ENCODE measurements at places on chromosomes 6 and 20.

DNA sequence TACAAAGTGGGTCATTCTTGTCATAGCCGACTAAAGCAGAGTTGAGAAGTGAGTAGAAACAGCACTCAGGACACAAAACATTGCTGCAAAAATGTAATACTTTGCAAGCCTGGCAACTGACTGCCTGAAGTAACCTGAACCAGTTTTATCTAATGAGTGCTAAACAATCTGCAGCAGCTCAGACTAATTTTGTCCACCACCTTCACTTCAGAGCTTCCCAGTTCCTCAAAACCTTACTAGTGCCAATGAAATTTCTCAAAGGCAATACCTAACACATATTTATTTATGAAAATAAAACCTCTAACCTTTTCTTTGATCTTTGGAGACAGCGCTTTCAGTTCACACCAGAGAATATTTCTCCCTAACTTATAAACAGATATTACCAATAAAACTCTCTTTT, 56.7 kb upstream of the FKBP1C start:
- no peak for DNase-seq

DNA sequence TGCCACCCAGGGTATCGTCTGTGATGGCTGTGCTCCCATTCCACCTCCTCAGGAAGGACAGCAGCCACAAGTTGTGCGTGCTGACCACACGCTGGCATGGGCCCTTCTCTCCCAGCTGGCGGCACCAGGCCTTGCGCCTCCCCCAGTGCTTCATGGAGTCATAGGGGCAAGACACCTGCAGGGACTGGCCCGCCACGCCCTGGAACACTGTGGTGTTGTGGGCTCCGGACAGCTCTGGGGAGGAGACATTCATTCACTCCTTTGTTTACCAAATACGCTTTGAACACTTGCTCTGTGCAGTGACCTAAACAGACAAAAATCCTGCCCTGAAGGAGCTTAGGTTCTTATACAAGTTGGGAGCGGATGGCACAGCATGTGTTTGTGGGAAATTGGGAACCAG, 1.5 kb downstream of the TREM2 start:
- DNase-seq = no peak

DNA sequence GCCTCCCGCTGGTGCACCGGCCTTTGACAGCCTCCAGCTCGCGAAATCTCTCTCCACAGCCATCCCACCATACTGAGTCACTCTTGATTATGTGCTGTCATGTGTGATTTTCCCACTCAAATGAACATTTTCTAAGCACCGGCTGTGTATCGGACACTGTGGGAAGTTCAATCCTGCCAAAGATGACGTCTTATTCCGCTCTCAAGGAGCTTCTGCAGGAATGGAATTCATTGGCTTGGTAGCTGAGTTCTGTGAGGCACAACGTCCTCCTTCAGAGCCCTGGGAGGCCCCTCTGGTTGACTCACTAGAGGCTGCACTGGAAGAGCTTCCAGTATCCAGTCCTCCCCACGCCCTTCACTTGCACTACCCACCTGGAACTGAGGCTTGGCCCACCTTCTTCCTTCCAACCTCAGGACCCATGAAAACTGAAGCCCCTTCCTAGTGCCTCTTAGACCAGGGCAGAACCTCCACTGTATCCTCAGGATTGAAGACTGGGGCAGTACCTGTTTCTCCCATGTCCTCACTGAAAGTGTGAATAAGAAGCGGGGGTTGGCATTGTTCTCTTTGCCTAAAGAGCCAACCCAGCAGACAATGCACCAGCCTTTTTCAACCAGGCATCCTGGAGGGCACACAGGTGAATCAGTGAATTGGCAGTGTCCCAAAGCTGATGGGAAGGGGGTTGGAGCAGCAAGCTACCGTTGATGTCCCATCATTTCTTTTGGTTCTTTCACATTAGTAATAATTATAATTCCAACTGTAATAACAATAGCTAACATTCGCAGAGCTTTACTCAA, 1.7 kb downstream of the UNC5CL start:
- no peak for DNase-seq

DNA sequence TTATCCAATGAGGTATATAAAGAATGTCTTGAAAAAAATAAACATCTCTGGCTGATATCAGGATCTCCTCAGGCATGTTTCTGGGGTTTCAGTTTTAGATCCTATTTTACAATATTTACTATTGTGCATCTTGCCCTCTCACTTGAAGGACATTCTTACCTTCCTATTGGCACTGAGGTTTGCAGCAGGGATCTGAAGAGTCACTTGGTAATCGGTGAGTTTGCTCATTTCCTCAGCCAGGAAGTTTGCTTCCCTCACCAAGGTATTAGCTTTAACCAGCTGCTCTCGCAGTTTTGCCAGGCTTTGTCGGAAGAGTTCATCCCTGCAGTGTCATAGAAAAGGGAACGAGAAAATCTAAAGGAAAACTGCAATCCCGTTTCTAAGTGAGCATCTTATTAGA, 101.9 kb upstream of the NUP153 start:
- no peak for DNase-seq

DNA sequence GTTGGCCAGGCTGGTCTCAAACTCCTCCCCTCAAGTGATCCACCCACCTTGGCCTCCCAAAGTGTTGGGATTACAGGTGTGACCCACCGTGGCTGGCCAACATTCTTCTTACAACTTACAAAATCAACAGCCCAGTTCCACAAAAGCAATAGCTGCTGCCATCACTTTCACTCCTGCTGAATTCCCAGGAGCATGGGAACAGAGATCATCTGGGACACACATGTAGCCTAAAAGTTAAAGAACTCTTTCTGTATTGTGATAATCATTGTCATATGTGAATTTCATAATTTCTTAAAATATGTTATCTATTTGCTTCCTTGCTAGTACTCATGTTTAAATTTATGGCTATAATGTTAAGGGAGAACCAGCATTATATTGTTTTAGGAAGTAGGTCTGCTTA, 51.7 kb downstream of the NCOA6 start:
- no peak for DNase-seq

DNA sequence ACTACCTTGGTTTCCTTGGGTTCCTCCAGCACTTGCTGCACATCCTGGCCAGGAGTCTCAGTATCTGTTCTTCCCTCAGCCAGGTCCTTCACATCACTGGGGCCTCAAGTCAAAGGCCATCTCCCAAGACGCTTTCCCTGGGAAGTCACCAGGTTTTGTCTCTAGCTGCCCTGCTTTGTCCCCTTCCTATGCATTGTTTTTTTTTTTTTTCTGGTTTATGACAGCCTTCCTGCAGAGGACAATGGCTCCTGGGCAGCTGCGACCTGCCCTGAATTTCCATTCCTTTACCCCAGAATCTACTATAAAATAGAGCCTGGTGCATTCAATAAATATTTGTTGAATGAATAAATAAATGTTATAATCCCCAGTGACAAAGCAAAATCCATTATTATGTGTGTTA, 687.3 kb downstream of the QKI start:
- no peak for DNase-seq

- no peak for DNase-seq
Measured at GRCh38 chr6:45886776-45887175, 128.9 kb downstream of the CLIC5 start.

- DNase-seq = peak; percentile 45
Measured at GRCh38 chr6:143964674-143965081, 43.4 kb downstream of the PLAGL1 start.
